ENCODE measurements at places on chromosomes 1 and 21.

DNA sequence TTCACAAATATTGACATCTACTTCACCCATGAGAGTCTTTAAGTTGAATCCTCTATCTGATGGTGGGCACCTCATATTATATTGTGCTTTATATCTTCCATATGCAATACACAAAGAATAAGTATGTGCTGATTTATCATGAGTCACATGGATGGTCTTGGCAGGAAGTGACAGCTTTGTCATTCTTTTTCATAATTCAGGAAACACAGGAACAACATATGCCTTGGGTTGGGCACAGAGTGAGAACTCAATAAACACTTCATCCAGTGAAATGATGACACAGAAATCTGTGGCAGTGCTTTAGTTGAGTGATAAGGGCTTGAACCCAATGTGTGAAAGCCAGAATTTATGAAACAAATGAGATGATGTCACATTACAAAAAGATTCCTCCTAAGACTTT is 41.2 kb downstream of the GADD45A start:
- DNase-seq = no peak

DNA sequence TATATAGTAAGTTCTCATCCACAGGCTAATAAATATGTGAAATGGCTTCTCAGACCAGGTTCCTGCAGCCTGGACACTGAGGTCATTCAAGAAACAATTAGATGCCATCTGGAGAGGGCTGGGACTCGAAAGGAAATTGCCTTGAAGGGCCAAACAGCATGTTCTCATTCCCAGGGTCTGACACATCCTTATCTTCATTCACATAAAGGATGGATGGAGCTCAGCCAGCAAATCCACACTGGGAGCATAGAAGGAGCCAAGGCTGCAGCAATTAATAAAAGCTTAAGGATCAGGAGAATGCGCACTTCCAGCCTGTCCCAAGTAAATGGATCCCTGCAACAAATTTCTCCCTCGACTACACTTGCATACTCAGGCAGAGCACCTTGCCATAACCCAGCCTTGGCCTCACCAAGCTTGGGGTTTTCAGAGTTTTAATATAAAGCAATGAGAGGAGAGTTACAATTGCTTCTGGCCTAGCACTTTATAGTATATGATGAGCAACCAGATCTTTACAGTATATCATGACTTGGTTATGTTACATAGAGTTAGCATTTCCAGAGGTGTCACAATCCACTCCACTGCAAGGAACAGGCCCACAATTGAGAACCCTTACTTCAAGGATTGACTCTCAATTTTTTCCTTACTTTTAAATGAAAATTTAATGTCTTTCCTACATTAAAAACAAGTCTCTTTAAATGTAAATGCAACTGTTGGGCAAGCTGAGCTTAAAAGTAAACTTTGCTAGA is 55.9 kb downstream of the BCAR3 start:
- no peak for DNase-seq

GRCh38 chr1:168427051-168427450 is 116.7 kb downstream of the XCL2 start:
- no peak for DNase-seq

GRCh38 chr1:223784541-223784940 is 61.2 kb downstream of the TP53BP2 start:
- no peak for DNase-seq

GRCh38 chr1:54305906-54306514 is 100.2 kb downstream of the SSBP3 start:
- no peak for DNase-seq

DNA sequence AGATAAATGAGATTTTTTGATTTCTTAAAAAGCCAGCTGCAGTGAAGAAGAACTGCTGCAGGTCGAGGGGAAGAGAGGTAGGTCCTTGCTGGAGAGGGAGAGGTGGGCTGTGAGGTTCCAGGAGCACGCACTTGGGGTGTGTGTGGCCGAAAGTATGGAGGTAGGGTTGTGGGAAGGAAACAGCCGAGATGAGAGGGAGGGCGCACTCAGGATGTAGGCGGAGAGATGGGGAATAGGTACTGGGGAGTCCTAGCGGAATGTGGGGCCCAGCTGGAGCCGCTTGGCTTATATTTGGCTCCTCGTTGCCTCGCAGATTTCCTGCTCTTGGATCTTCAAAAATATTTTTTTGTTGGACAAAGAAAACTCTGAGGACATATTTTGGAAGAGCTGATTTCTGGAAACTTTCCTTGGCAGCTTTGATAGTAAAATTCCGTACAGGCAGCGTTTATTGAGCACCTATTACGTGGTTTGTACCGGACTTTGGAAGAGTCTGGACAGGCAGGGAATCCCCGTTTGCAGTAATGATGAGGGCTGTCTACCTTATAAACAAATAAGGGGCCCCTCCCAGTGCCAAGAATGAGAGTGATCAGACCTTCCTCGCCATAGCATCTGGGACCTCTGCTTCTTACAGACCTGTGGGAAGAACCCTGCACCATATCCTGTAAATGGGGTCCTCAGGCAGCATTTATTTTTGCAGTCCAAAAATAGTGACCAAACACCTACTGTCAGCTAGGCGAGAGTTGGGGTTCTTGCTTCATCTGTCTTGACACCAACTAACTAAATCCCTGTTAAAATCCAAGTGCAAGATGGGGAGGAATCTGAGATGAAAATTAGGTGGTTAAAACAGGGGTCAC is 1.5 kb downstream of the LRRC8D start:
- no peak for DNase-seq

DNA sequence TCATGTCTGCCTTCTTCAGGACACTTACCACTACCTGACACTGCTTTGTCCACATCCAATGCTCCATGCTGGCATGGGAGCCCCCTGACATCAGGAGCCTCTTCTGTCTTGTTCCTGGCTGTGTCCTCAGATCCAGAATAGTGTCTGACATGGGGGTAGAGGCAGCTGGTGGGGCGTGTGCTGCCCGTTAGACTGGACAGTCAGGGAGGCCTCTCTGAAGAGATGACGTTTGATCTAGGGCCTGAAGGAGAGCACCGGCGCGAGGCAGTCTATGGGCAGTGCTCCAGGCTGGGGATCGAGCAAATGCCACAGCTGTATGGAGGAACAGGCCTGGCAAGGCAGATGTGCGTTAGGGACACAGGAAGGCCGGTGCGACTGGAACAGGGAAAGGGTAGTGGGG is 16.6 kb downstream of the SLC9A1 start:
- no peak for DNase-seq

GRCh38 chr1:18724801-18725200 is 94.2 kb downstream of the PAX7 start:
- DNase-seq = no peak

- no peak for DNase-seq
Measured at GRCh38 chr21:42698733-42699132, 45.3 kb downstream of the PDE9A start.

DNA sequence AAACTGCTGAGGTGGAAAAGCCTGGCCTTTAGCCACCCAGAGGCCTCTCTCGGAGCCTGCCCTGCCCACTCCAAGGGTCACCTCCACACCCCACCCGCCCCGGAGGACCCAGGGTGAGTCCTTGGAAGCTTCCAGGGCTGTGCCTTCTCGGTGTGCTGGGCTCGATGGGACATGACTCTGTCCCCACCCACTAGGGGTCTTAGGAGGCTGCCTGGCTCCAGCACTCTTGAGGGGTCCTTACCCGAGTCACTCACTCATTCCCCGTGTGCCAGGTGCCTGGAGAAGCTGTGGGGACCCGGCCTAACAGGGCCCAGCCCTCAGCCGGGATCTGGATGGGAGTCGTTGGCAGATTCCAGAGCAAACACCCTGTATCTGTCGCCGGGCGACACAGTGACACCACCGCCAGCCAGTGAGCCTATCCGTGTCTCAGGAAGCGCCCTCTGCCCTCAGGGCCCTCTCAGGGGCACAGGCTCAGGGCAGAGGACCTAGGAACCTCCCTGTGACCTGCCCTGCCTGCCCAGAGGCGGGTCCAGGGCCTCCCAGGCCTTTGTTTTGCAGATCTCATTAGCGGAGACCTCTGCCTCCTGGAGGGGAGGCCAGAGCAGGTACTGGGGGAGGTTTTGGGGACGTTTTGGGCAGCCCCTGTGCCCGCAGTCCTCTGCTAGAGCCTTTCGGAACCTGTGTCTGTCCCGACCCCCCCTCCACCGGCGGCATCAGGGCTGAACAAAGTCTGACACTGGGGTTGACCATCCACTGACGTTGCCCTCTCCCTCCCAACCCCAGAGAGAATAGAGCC is 3.1 kb upstream of the PRKCZ start:
- DNase-seq = no peak

DNA sequence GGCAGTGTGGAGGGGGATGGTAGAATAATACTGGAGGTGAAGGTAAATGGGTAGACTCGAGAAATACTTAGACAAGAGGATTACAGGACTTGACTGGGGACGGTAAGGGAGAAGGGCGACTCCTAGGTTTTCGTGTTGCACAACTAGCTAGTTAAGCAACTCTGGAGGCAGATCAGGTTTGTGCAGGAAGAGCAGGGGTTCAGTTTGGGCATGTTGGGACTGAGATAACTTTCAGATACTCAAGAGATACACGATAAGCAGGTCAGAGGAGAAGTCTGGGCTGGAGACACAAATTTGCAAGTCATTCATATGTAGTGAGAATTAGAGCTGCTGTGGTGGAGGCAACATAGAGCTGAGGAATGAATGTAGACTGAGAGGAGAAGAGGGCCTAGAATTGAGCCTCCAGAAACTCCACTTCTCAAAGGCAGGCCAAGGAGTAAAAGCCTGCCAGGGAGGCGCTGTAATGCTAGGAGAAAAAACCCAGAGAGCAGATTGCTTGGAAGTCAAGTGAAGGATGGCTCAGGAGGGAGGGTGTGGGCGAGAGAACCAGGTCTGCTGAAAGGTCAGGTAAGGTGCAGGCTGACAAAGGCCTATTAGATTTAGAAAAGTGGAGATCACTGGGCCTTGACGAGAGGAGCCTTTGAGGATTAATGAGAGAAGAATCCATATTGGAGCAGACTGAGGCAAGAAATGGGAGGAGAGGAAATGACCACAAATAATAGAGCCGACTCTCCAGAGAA is 20.8 kb downstream of the MAB21L3 start:
- no peak for DNase-seq
